Esophagus squamous epithelium (tissue), 5 donors: ENCODE measurements at places on chromosomes 7 and 10.

DNA sequence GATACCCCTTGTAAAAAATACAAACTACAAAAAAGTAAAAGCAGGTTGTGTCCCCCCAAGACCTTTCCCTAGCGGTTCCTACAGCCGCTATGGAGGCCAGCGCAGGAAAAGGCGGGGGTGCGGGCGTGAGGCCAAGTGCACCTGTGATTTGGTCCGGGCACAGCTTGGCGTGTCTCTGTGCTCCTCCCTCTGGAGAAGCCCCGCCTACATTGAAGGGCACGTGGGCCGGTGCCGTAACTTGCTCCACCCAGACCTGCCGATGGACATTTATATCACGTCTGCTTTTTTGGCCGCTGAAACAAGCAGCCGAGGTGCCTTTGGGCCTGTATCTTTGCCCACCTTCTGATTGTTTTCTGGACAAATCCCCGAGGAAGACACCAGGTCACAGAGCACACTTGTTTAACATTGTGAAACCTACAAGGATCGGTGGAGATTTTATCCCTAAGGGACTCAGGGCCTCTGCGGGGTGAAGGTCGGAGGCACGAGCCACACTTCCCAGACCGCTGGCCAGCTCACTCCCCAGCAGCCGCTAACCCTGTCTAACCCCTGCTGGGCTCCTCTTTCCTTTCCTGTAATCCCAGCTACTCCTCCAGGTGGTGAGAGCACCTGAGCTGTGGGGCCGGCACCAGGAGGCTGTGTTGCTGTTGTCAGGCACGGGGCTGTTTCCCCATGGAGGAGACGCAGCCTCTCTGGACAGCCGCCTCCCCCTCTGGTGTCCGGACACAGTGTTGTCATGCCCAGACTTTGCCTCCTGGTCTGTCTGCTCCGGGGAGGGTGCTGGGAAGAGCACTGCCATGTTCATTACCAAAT, 18.8 kb upstream of the INPP5A start:
- DNase-seq = no peak

DNA sequence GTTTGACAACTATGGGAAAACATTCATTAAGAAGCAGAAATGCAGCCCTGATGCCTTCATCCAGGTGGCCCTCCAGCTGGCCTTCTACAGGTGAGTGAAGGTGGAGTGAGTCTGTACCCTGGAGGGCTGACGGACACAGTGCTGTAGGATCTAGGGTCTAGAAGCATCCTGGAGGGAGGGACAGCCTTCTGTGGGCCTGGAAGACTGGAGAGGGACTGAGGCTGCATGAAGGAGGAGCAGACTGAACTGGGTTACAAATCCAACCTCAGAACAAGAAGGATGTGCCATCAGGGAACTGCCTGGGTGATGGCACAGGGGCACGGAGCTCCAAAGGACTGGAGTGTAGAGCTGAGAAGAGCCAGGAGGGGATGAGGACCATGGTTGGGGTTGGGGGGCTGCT, 27.5 kb upstream of the C10orf53 start:
- DNase-seq = no peak

GRCh38 chr7:139598642-139599041, 75.2 kb downstream of the CLEC2L start:
- no peak for DNase-seq

DNA sequence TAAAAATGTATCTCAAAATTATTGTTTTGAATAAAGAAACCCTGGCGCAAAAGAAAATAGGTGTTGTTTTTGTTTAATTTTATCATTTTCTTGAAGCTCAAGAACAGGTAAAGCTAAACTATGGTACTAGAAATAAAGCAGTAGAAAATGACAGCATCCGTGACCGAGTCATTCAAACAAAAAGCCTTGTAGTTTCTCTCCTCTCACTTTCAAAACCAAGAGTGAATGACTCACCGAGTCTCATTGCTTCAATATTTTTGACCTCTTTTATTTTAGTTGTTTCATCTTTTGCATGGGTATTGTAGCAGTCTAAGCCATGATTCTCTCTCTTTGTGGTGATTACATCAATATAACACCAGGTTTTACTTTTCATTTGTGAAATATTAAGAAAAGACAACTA, 396.5 kb downstream of the POM121L12 start:
- no peak for DNase-seq

DNA sequence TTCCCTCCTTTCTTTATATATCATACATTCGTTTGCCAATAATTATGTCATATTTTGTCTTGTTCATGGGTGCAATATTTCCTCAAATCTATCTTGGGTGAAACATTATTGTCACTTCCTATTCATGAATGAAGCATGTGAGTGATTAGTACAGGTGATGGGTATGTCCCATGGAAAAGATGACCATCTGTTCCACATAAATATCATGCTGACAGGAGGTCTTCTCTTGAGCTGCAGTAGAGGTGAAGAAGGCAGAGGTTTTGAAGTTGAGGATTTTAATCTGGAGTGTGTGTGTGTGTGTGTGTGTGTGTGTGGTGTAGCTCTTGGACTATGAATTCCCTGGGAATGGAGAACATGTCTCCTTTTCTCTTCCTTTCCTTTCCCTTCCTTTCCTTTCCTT, 350.5 kb upstream of the CHRM2 start:
- DNase-seq = no peak

- no peak for DNase-seq
Observed at GRCh38 chr10:70201105-70201504, 30.8 kb upstream of the SAR1A start.
